Mesothelial cell of epicardium (in vitro differentiated cells): ENCODE measurements at places on chromosomes 16 and 17.

DNA sequence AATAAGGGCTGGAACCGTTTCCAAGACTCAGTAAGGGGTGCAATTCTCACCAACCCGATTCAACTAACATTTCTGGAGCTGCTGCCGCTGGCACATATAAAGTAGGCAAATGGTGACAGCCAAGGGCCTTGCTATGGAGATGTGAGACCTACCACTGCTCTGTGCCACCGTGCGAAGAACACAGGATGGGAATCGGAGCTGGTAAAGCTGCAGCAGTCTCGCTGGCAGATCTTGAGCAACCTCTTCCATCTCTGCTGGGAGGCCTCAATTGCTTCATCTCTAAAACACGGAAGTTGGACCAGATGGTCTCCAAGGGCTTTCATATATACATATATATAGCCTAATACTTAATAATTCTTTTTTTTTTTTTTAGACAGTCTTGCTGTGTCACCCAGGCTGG, 128.9 kb upstream of the RCVRN start:
- no peak for DNase-seq

DNA sequence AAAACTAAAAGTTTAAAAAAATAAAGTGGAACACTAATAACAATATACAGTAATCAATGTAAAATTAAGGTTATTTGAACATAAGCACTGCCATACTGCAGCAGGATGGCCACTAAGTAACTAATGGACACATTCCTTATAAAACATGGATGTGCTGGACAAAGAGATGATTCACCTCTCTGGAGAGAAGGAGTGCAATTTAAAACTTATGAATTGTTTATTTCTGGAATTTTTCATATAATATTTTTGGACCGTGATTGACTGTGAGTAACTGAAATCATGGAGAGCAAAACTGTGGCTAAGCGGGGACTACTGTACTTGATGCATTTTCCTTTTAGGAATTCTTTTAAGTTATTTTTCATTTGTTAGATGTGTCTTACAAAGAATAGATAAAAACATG, 21.8 kb downstream of the CBFB start:
- DNase-seq = no peak

DNA sequence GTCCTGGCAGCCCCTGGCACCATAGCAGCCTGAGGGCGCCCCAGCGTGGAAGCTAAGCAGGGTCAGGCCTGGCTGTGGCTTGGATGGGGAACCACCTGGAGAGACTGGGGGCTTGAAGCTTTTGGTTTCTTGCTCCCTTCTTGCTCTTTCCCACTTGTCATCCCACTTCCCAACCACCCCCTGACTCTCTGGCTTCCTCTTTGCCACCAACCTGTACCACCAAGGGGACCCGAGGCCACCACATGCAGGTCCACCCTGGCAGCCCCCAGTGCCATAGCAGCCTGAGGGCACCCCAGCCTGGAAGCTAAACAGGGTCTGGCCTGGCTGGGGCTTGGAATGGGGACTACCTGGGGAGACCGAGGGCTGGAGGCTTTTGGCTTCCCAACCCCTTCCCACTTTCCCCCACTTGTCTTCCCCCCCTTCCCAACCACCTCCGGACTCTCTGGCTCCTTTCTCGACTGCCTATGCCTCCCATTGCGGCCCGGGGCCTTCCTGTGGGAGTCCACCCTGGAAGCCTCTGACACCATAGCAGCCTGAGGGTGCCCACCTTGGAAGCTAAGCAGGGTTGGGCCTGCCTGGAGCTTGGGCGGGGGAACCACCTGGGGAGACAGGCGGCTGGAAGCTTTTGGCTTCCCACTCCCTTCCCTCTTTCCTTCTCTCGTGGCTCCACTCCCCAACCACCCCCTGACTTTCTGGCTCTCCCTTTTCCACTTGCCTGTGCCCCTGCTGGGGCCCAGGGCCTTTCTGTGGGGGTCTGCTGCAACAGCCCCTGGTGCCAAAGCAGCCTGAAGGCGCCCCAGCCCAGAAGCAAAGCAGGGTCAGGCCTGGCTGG, 2294.4 kb downstream of the TP53TG3F start:
- DNase-seq = no peak

- DNase-seq = no peak
Measured at GRCh38 chr17:18270046-18270931, 9.8 kb downstream of the MIEF2 start.

GRCh38 chr16:86198206-86199118, 299.5 kb downstream of the IRF8 start:
- DNase-seq = no peak

DNA sequence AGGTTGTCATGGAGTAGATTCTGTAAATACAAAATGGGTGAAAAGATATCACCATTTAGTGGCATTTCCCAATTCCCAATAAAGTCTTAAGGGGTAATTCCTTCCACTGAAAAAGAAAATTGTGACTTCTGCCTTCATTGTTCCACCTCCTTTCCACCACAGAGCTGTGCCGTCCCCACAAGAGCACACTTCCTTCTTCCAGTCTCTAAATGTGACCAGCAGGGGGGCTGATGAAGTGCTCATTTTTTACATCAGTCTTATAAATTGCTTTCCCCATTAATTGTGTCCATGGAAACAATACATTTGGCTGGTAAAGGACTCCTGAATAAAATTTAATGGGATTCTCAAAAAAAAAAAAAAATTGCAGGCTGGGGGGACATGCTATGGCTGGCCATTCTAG, 260.8 kb upstream of the PSMD7 start:
- DNase-seq = no peak

DNA sequence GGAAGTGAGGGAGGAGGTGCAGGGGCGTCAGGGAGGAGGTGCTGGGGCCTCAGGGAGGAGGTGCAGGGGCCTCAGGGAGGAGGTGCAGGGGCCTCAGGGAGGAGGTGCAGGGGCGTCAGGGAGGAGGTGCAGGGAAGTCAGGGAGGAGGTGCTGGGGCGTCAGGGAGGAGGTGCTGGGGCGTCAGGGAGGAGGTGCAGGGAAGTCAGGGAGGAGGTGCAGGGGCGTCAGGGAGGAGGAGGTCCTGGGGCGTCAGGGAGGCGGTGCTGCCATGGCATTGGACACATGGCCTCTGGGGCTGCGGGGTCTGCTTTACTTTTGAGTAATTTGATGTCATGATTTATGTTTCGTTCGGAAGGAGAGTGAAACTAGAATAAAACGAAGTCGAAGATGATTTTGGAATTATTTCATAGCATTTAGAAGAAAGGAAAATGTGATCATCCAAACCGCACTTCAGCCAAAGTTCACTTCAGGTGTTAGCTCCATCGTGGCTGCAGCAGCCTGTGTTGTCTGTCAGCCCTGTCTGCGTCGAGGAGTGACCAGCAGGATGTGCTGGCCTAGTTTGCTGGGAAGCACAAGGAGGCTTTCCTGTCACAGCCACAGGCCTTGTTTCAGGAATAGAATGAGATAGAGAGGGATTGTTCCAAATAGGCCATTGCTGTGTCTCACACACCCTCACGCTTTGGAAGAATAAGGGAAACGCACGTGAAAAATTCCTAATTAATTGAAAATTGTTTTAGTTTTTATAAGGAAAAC, 42.8 kb downstream of the RAB11FIP3 start:
- DNase-seq = no peak

DNA sequence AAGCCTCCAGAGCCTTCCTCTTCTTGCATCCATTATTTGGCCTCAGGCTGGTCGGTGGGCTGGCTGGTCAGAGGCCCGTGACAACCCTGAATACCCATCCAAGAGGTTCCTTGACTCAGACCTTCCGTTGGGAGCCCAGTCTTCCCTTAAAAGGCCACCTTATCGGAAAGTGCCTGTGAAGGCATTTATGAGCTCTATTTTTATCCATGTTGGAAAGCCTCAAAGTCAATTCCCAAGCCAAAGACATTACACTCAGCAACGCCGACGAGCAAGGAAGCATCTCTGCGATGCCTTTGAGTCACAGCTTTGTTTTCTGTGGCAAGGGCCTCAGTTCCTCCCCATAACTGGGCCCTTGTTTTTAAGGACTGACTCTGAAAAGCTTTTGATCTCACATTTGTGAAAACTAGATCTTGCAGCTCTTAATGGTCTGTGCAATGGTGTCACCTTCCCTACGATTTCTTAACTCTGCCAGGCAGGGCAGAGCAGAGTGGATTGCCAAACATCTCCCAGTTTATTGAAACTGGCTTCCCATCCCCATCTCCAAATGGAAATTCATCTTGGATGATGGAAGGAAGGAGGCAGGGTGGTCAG, 13.3 kb upstream of the SPOP start:
- DNase-seq = no peak

- DNase-seq = no peak
Measured at GRCh38 chr16:54986409-54986808, 55.7 kb downstream of the IRX5 start.

DNA sequence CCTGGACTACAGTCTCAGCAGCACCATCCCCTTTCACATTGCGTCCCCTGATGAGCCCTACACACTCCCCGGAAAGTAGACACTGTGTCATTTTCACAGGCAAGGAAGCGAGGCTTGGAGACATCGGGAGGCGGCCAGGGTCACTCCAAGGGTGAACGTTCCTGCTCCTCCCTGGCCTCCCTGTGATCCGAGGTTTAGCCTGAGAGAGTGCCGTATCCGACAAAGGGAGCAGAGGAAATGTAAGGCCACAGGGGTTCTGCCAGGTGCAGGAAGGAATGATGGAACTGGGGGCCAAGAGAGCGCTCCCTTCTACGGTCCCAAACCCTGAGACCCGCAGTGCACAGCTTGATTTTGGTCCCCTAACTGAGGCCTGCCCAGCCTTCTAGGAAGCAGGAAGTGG, 8.0 kb upstream of the PIK3R6 start:
- DNase-seq = no peak

DNA sequence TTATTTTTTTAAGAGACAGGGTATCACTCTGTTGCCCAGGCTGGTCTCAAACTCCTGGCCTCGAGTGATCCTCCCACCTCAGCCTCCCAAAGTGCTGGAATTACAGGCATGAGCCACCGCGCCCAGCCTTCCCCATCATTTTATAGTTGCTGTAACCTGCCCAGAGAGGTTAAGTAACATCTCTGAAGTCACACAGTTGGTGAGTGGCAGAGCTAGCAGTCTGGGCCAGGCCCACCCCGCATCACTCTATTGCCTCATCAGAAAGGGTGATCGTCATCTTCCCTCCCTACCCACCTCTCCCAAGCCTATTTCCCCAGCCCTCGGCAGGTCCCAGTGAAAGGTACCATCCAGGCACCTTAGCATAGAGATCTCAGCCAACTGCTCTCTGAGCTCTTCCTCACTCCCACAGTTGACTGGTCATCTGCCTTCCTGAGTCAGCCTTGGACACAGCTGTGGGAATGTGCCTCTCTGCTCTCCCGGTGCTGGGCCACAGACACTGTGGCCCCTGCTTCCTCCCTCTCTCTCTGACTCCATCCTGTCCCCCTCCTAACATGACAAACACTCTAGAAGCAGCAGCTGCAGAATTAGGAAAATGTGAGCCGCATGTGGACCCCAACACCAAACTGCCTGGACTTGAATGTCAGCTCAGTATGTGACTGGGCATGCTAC, 57.1 kb downstream of the SCNN1B start:
- DNase-seq = no peak

GRCh38 chr16:60310846-60311445, 1576.8 kb upstream of the GOT2 start:
- no peak for DNase-seq

DNA sequence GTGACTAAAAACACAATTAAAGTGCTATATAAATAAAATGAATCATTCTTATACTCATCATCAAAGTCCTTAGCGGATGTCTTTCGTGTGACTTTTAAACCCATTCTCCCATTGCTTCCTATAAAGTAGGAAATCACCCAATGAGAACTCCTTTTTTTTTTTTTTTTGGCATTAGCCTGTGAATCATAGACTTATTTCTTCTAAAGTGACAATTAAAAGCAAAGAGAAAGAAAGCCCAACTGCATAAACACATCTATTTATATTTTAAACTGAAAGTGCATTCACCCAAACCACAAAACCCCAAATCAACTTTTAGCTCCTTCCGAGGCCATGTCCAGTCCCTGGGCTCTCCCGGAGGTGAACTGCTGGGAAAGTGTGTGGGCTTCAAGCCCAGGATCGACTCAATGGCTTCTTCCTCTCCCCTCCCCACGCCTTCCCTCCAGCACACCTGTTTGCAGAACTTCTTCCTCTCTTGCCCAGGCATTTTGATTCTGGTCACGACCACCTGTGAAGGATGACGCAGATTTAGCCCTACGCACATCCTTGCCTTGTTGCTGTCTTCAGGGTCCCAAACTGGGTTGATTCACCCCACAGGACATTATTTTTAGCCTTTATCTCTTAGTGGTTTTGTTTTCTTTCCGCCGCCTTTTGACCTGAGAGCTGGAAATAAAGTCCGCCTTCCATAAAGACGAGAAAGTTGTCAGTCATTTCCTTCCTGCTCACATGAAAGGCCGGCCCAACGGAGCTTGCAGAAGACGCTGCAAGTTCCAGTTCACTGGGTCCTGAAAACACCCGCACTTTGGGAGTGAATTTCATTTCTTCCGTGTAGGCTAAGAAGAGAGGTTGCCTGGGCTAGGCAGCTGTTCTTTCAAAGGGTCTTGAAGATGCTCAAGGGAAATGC, 166.8 kb downstream of the MAP2K6 start:
- no peak for DNase-seq

GRCh38 chr17:74185571-74186185, 17.8 kb upstream of the RPL38 start:
- DNase-seq = no peak
